ENCODE measurements at places on chromosomes 6 and 20.

DNA sequence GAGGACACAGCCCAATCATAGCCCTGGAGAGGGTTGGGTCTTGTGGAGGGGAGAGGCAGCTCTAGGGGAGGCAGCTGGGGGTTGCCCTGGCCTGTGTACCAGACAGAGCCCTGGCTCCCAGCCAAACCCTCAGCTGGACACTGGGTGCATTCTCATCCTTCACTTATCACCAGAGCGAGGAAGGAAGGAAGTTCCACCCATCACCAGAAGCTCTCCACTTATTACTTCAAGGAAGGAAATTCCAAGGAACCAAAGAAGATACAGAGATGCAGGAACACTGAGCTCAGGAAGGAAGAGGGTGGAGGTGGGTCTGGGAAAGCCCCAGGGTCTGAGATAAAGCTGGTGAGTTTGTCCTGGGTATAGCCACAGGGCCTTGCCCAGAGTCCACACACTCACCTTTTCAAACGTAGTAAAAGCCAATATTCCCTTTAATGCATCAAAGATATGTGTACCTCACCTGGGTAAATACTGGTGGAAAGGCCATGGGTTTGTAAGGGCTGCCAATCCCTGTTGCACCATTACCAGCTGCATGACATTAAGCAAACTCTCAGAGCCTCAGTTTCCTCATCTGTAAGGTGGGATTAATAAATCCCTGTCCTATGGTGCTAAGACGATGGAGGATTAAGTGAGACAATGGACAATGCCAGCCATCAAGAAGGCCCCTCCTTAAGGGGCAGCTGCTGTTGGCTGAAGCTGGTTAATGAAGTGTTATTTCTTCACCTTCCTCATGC is 109.7 kb upstream of the NAA20 start:
- no peak for DNase-seq

GRCh38 chr20:64140956-64141355 is 23.3 kb upstream of the MYT1 start:
- DNase-seq = no peak

DNA sequence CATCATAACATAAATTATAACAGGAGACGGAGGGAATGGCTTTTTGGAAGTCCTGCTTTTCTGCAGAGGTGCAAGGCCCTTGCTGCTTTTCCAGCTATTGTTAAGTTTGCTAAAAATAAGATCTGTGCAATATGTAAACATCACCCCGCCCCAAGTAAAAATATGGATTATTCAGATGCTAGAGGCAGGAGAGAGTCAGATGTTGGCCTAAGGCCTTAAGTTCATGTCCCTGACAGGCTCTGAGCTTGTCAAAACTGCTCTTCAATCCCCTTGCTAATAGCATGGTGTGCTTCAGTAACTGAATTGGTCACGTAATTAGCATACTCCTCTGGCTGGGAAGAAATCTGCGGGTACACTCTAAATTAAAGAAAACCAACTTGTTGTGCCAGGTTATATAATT is 147.5 kb downstream of the BMP2 start:
- no peak for DNase-seq

- DNase-seq = no peak
These were observed 137.0 kb upstream of the SULF2 start for GRCh38 chr20:47922269-47922668.

GRCh38 chr6:43481591-43482236 is 4.3 kb downstream of the TJAP1 start:
- no peak for DNase-seq

GRCh38 chr6:42652024-42652746 is 70.2 kb downstream of the PRPH2 start:
- DNase-seq = no peak

DNA sequence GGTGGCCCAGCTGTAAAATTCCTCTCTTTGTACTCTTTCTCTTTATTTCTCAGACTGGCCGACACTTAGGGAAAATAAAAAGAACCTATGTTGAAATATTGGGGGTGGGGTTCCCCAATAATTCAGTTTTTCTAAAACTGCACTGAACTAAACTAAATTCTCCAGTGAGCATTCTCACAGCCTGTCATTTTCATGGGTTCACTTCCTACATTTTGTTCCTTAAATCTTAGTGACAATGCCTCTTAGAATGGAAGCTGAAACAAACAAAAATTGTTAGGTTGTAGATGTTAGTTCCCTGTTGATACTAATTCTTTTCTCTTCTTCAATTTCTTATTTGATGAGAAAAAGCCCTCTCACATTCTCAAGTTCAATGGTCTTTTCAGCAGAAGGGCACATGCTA is 35.8 kb upstream of the IFNGR1 start:
- no peak for DNase-seq

- DNase-seq = no peak
These were observed 7.3 kb upstream of the LBP start for GRCh38 chr20:38338849-38339520.

DNA sequence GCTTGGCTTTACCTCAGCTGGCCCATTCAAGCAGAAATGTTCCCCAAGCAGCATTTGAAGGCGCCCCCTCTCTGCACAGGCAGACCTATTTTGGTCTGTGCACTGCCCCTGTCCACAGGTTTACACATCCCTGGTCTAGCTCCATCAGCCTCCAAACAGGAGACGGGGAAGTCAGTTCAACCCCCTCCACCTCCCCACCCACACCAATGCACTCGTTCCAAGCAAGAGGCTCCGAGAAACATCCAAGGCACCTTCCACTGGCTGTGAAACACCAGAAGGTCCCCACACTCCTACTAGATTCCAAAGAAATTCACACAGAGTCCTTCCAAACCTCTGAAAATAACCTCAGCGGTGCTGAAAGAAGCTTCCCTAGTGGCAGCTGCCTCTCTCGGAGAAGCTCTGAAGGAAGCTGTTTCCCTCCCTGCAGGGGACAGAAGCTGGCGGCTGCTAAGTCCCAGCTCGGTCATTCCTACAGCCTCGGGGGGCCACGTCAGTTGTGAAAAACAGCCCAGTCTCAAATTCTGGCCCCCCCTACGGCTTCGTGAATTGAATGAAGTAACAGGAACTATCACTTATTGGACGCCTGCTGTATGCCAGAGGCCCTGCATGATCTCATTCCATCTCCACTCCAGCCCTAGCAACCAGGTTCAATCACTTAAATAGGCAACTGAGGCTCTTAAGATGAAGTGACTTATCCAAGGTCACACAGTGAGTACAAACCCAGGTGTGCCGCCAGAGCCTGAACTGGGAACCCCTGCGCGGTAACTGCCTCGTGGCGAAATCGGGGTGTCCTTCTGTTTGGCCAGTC is 815 bp downstream of the SPATA2 start:
- DNase-seq = no peak

DNA sequence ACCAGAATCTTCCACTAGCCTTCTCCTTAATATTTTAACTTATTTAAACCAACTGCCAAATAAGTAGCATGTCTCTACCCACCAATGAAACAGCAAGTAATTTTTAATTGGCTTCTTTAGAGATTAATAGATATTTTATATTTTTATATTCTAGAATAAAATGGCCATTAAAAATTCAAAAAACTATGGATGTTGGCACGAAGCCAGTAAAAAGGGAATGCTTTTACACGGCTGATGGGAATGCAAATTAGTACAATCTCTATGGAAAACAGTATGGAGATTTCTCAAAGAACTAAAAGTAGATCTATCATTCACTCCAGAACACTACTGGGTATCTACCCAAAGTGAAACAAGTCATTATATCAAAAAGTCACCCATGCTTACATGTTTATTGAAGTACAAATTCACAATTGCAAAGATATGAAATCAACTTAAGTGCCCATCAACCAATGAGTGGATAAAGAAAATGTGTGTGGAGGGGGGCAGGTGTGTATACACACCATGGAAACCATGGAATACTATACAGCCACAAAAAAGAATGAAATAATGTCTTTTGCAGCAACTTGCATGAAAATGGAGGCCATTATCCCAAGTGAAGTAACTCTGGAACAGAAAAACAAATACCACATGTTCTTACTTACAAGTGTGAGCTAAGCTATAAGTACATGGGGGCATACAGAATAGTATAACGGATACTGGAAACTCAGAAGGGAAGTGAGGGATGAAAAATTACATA is 15.1 kb downstream of the SHPRH start:
- DNase-seq = no peak

- DNase-seq = no peak
These were observed 76.7 kb downstream of the PREX1 start for GRCh38 chr20:48750941-48751635.

DNA sequence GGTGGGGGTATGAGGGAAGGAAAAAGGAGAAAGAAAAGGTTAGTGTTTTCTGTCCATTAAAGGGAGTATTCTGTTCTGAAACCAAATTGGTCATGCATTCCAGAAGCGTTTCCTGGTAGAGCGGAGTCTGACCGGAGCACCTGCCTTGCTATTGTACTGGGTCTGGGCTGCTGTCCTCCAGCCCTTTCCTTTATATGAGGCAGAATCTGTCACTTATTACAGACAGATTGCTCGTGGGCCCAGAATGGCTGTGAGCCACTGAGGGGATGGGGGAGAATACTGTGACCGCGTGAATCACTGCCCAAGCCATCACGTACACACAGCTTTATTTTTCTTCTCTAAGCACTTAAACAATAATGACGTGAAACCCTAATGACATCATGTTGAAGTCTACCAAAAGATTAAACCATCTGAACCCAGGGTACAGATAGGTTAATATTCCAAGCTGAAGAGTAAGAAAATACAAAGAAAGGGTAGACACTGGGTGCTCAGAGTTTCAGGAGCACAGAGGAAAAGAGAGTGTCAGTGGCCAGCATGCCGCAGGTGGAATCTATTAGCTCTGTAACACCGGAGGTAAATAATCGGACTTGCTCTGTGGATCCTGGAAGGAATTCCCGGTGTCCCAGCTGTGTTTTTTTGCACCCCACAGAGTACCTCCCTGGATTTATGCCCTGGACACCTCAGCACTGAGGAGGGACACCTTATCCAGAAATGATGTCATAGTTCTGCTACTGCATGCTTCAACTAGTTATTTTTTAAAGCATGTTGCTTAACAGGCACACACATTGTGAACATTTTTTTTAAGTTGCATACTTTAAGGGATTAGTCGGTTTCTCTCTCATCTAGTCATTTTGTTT is 573.3 kb downstream of the PKHD1 start:
- no peak for DNase-seq

DNA sequence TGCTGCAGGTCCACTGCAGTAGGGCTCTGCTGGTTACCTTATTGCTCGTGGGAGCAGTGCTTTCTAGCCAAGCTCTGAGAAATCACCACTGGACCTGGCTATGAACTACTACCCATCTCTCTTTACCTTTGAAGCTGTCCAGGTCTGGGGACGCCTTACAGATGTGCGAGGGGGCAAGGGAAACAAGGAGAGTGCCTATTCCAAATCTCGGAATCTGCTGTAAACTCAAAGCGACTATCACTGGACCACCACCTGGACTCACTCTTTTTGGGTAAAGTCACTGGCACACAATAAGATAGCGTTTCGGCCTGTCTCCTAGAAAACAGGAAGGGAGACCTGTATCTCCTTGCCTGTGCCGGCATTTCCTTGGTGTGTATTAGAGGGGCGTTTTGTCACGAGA is 5.3 kb downstream of the NRN1 start:
- DNase-seq = no peak

GRCh38 chr6:111589366-111589765 is 16.3 kb downstream of the TRAF3IP2 start:
- no peak for DNase-seq

DNA sequence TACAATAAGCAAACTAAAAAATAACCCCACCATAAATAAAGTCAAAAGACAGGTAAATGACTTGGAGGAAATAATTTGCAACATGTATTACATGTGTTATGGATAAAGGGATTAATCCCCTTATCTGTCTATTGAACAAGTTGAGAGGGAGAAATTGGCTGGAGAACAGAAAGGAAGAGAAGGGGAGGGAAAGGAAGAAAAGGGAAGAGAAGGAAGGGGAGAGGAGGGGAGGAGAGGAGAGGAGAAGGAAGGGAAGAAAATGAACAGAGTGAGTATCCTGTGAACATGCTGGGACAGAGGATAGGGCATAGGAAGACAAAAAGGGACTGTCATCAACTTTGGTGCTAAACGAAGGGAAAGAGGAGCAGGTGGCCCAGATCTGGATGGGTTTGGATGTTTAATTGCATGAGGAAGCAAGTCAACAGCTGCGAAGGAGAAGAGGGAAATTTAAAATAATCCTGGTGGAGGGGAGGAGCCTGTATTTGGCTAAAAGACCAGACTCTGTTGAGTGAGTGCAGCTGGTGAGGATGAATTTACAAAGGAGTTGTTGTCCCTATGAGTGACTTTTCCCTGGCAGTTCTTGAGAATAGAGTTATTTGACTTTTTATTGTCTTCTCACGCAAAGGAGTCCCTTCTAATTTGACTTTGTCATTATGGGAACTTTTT is 14.2 kb upstream of the SHLD1 start:
- DNase-seq = no peak
